ENCODE measurements at places on chromosomes 6 and 20. TPM values are rescaled to one million over a fixed set of nuclear protein-coding genes. Genes with fewer than 3 reads are reported as not detected.

DNA sequence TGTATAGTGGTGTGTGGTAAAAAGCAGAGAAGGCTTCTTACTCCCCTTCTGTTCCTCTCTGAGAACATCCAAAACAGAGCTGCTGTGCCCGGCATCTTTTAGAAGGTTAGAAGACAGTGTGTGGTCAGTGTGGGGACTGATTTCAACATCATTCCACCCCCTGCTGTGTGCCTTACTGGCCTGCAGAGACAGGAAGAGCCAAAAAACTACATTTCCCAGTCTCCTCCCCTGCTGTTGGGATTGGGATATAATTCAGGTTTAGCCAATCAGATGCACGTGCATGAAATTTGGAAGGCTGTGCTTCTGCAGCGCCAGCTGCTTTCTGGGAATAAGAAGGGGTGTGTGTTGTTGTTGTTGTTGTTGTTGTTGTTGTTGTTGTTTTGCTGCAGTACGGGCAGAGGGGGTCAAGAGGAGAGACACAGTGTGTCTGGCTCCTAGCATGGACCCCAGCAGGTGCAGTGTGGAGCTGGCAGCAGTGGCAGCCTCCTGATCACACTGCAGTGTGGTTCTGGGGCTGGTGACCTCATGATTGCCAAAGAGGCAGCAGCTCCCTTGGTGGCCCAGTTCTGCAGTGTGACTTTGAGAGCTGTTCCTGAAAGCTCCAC, 74.7 kb downstream of the MRPL14 start:
- no peak for DNase-seq
- no peak overlapping the region for H3K4me3 ChIP-seq
- H3K27ac ChIP-seq: no peak overlapping the region
- no peaks in the 10 kb centered on the region for H3K36me3 ChIP-seq
- peaks cover 39% of the 10 kb centered on the region for H3K4me1 ChIP-seq

Gene PRR18
- 0.80 TPM for total RNA-seq

Gene MEI4
- total RNA-seq: 1.1 TPM

Gene HLA-DOA
- 2.5 TPM for total RNA-seq

Gene TMEM217
- 1.1 TPM for total RNA-seq

DNA sequence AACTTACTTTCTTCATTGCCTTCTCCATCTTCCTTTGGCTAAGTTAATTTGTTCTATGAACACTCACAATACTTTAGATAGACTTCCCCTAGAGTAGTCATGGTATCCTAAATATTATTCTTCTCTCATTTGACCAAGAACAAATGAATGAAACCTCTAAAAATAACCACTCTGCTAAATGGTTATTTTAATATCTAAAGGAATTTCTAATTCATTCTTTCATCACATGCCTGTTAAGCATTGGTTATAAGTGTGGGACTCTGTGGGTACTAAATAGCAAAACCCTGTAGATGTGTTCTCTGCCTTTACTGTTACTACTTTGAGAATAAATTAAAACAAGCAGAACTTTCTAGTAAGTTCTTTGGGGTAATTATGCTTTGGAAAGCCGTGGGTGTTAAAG, 138.9 kb downstream of the EYA4 start:
- peaks cover 9% of the 10 kb centered on the region for H3K36me3 ChIP-seq
- no peaks in the 10 kb centered on the region for H3K4me1 ChIP-seq
- no peak for DNase-seq
- H3K4me3 ChIP-seq: no peak overlapping the region
- no peaks in the 10 kb centered on the region for H3K27me3 ChIP-seq

- no peaks in the 10 kb centered on the region for H3K27me3 ChIP-seq
- no peak overlapping the region for H3K4me3 ChIP-seq
- DNase-seq: no peak
- H3K27ac ChIP-seq: no peak overlapping the region
These were observed 46.7 kb downstream of the GJA1 start for GRCh38 chr6:121482004-121482693.

DNA sequence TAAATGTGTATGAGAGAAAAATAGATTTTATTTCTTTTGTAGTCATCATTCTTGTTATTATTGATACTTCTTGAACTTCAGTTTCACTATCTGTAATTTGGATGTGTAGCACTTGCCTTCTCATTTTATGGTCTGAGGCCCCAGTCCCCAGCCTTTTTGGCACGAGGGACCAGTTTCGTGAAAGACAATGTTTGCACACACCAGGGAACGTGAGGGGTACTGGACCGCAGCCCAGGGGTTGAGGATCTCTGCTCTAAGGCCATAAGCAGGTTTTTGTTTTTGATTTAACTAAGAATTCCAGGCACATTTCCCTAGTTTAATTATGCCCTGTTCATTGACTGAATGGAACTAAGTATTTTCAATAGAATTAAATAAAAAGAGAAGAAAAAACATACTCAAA, 261.5 kb downstream of the BMP2 start:
- H3K4me1 ChIP-seq: no peaks in the 10 kb centered on the region
- DNase-seq: no peak
- no peaks in the 10 kb centered on the region for H3K36me3 ChIP-seq
- H3K27me3 ChIP-seq: peaks cover 11% of the 10 kb centered on the region
- H3K4me3 ChIP-seq: no peak overlapping the region

DNA sequence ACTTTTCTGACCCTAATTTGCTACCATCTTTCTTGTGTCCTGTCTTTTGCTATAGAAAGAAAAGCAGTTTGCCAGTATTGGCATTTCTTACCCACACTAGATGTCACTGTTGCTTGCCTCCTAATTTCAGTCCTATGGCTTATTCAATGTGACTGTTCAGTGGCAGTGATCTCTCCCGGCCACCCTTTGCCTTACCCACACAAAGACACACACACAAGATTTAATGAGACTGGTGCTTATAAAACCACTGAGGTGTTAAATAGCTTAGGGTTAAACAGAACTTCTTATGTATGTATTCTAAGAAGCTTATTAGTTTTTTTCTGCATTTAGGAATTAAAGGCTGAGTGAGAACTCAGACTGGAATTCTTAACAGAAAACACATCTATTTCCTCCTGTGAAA, 233.6 kb upstream of the ASCC3 start:
- no peaks in the 10 kb centered on the region for H3K27me3 ChIP-seq
- no peaks in the 10 kb centered on the region for H3K36me3 ChIP-seq
- no peak overlapping the region for H3K27ac ChIP-seq

DNA sequence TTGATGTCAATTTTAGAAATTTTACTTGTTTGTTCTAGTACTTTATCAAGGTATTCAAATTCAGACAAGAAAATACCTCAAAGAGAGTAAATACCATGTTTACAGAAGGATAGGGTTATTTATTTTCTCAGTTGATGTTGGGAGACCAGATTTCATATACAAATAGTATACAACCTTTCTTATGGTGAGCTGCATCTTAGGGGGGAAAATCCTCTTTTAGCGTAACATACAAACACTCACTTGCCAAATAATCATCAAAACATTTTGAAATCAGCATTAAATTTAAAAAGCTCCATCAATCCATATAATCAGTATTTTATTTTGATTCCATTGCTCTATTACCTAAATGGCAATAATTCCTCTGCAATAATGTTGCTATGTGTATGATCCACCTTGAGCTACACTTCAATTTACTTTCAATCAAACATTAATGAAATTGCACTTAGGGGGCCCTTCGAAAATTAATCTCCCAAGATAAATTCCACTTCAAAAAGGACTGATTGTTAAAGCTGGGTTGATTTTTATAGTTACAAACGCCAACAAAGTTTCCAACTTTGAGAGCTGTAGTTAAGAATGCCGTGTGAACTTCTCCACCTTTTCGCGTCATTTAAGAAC, 2.2 kb downstream of the NKX2-4 start:
- peaks cover 12% of the 10 kb centered on the region for H3K36me3 ChIP-seq
- DNase-seq: no peak
- H3K4me1 ChIP-seq: peaks cover 4% of the 10 kb centered on the region
- peaks cover 81% of the 10 kb centered on the region for H3K27me3 ChIP-seq

Gene ATP6V1G2
- 1.6 TPM for total RNA-seq

Gene ECHDC1
- 40.5 TPM for total RNA-seq

DNA sequence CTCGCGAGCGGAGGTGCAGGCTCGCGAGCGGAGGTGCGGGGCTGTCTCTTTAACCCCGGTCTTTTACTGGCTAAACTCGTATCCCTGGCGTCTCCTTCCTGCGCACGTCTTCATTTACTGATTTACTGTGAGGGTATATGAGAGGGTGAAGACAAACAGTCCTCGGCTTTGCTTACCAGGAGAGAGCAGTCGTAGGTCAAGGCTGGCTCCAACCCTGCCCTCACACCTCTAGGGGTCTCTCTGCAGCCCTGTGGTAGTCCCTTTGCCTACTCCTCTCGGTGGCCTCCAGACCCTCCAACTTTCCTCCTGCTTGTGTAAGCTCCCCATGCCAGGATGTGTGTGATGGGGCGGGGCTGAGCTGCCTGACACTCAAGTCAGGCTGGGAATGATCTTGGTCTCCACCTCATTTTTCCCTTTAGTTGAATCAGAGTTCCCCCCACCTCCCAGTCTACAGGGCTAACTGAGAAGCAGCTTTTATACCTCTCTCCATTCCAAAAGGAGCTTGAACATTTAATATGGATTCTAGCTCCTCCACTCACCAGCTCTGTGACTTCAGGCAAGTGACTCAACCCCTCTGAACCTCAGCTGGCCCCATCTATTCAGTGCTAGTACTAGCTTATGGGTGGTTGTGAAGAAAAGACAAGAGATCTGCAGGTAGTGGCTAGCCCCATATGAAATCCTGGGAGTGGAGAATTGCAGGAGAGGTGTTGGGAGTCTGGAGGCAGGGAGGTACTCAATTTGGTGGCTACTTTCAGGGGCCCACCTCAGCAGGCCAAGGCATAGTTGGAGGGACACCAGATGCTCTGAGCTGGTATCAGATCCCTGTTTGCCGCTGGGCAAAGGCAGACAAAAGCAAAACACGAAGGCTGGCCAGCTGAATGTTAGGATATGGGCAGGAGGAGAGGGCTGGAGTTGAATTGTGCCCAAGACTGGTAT, 902 bp downstream of the SLC29A1 start:
- no peak for DNase-seq
- H3K4me3 ChIP-seq: peak overlapping the region; percentile 86
- H3K4me1 ChIP-seq: peaks cover 42% of the 10 kb centered on the region

Gene POU5F1
- not detected for total RNA-seq

DNA sequence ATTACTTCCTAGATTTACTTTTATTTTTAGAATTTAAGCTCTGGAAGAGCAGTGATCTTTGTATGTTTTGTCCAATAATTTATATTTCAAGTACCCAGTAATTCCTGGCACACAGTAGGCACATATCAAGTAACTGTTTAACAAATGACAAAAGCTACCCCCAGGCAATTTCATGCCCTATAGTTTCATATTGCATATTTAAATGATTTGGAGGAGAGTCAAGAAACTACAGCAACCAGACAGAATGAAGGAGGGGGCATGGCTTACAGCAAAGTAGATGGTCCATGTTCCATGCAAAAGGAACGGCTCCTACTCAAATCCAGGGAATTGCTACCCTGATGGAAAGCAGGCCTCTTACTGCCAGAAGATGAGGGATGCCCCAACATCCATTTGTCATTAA, 113.5 kb downstream of the ARHGAP18 start:
- no peak overlapping the region for H3K27ac ChIP-seq
- no peaks in the 10 kb centered on the region for H3K27me3 ChIP-seq
- no peaks in the 10 kb centered on the region for H3K36me3 ChIP-seq
- no peak overlapping the region for H3K4me3 ChIP-seq
- peaks cover 4% of the 10 kb centered on the region for H3K4me1 ChIP-seq
- no peak for DNase-seq

GRCh38 chr6:131629651-131630050, 1.6 kb upstream of the MED23 start:
- DNase-seq: no peak
- H3K27me3 ChIP-seq: peaks cover 4% of the 10 kb centered on the region
- H3K27ac ChIP-seq: no peak overlapping the region
- H3K36me3 ChIP-seq: no peaks in the 10 kb centered on the region
- no peak overlapping the region for H3K4me3 ChIP-seq

- no peaks in the 10 kb centered on the region for H3K27me3 ChIP-seq
- no peaks in the 10 kb centered on the region for H3K36me3 ChIP-seq
- no peak overlapping the region for H3K4me3 ChIP-seq
These were observed 641.0 kb upstream of the GJE1 start for GRCh38 chr6:141491684-141492083.

DNA sequence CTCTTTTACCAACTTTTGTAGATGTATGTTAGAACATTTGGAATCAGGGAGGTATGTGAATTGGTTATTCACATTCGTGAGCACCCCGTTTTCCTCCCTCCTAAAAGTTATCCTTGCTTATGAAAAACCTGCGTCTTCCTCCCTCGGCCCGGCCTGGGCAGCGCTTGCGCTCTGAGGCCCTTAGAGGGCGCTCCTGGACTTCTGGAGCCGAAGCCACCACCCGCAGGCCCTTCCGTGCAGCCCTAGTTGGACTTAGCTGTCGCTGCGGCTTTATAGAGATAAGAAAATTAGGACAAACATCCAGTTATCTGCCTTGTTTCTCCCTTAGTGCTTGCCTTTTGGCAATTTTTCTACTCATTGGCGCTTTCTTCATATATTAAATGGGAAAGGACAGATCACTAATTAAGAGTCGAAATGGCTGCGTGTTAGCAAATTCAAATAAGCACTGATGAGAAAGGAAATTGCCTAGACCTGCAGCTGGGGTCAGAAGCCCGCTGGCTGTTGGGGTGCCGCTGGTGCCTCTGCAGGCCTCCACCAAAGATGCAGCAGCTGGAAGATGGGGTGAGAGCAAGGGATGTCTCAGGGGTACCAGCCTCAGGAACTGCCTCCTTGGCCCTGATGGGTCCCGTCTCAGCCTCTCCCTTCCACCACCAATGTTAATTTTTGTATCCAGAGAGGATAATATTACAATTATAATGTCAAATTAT, 5.2 kb downstream of the FNDC1 start:
- peaks cover 80% of the 10 kb centered on the region for H3K27me3 ChIP-seq
- no peak overlapping the region for H3K4me3 ChIP-seq
- no peak overlapping the region for H3K27ac ChIP-seq
- peak; percentile 81 for DNase-seq
- peaks cover 7% of the 10 kb centered on the region for H3K4me1 ChIP-seq

Data from type B pancreatic cell (in vitro differentiated cells).